CMK (cell line): ENCODE measurements at places on chromosomes 1 and 21.
A peak's percentile ranks its signal among the peaks of the same experiment; 100 is the strongest.

DNA sequence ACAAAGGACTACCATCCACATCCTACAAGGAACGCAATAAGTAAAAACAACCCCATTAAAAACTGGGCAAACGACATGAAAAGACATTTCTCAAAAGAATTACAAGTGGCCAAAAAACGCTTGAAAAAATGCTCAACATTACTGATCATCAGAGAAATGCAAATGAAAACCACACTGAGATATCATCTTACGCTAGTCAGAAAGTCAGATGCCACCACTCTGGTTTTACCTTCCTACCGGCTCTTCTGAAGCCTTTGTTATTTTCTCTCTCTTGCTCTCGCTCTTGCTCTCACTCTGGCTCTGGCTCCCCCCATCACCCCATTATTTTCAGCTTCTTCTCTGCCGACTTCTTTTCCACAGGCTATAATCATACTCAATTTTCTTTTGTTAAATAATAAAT is 38.8 kb downstream of the VPS45 start:
- no peak for DNase-seq

DNA sequence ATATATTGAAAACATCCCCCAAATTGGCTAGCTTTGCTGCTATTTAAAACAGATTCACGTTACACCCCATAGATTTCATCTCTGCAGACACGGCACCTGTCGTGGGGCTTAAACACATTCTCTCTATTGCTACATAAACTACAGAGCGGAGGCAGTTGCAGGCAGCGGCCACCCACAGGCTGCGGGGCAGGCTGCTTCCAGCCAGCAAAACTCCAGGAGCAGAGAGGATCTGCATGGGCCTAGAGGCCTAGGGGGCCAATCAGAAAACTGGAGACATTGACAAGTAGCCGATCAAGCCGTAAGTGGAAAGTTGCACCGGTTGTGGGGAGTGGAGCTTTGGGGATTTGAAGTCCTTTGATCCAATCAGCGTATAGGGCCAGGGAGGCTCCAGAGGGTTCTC is 129.0 kb upstream of the KLHDC7A start:
- DNase-seq, result no peak

DNA sequence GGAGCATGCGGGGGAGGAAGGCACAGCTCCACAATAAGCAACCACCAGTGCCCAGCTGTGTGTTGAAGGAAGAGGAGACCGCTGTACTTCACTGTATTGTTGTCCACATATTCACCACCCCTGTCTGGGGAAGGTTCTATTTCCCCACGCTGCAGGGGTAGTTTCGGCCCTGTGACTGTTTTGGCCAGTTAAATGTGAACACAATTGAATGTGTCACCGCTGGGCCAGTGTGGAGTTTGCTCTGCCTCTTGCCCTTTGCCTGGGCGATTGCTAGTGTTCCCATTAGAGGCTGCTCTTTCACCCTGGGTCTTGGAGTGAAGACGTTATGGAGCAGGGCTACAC is 32.6 kb downstream of the UBE4B start:
- no peak for DNase-seq

GRCh38 chr1:211920602-211921226 is 90.2 kb upstream of the LPGAT1 start:
- no peak for DNase-seq

- no peak for DNase-seq
Observed at GRCh38 chr1:172278478-172278877, 142.0 kb upstream of the C1orf105 start.

DNA sequence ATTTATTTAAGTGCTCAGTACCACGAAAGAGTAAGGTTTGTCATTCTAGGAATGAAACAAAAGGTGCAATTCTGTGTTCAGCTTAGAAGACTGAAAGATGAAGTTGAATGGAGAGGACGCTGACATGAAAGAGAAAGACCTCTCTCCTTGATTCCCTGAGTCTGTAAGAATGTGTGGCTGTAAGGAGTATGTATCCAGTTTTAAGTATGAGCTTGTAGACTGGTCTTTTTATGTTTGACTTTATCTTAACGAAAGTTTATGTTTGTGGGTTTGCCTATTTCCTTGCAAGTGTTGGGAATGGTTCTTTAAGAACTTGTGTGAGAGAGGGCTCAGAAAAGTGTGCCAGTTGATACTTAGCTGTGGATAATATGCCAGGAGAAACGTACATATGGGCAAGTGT is 1.4 kb downstream of the CHD1L start:
- DNase-seq, result no peak

- no peak for DNase-seq
Observed at GRCh38 chr1:58031416-58031815, 515.1 kb downstream of the OMA1 start.

GRCh38 chr1:222629921-222630535 is 12.1 kb downstream of the MIA3 start:
- DNase-seq, result no peak

GRCh38 chr1:36588972-36589371 is 106.3 kb upstream of the CSF3R start:
- DNase-seq, result no peak

- DNase-seq, result no peak
Observed at GRCh38 chr1:195789321-195789720, 818.9 kb downstream of the KCNT2 start.

DNA sequence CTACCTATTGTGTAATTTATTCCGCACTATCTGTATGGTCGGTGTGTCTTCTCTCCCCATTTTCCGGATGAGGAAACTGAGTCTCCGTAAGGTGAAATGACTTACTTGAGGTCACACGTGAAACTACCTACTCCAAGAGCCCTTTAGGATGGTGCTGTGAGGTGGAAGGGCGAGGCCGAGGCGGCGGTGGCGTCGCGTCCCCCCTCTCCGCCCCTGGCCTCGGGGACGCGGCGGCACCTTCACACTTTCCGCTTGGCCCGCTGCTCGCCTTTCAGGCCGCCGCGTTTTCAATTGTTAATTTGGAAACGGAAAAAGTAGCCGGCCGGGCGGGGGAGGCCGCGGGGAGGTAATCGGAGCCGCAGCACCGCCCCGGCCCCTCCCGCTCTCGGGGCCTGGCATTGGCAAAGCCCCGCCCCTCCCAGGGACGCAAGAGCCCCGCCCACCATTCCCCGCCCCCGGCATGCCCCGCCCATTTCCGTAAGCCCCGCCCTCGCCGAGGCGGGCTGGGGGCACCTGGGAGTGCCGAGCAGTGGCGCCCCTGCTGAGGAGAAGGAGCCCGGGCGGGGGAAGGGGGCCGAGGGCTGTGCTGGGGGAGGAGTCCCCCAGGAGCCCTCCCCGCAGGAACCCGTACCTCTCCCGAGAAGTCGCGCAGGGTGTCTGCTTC is 18.6 kb downstream of the KCNQ4 start:
- DNase-seq, result peak; percentile 78

DNA sequence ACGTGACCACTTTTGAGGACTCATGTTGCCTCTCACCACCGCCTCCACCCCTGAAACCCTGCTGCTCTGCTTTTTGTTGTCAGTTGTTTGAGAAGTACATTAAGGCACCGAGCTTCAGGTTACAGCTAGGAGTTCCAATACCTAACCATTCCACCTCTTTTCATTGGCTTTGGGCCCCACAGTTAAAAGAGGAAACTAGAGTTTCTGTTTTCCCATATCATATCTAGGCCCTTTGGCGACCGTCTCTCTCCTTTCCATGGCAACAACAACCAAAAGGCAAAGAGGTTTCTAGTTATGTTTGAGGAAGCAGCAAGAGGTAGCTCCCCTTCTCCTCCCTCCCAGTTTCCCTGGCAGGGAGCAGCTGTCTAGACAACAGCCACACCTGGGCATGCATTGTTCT is 5.9 kb downstream of the ANKRD35 start:
- no peak for DNase-seq

DNA sequence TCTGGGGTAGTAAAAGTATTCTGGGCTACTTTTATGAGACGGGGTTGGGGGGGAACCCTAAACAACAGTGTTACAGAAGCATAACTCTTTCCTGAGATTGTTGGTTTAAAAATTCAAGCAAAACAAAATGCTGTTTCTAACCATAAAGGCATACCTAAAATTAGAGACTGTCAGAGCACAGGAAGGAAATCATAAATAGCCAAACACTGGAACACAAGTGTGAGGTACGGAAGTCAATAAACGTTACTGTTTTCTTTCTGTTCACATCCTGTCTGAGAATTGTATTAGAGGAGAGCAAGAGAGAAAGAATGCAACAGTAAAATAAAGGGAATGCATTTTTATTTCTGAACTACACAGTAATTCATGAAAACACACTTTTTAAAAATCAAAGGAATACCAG is 42.8 kb upstream of the IL12RB2 start:
- no peak for DNase-seq

GRCh38 chr1:2235300-2235998 is 7.3 kb downstream of the SKI start:
- no peak for DNase-seq

DNA sequence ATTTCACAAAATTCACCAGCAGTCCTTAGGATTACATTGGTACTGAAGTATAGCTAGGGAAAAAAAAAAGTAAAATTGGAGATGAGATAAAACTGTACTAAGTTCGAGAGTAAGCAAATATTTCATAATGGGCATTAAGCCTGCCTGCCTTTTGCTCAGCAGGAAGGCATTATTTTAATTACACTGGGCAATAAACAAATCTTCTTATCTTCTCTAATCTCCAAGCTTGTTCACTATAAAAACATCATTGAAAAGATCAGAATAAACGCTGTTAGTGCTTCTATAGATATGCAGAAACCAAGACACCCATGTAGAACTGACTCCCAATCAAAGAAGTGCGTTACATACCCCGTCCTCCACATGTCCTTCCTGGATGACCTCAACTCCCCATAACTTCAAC is 174.2 kb upstream of the CHODL start:
- DNase-seq, result no peak

DNA sequence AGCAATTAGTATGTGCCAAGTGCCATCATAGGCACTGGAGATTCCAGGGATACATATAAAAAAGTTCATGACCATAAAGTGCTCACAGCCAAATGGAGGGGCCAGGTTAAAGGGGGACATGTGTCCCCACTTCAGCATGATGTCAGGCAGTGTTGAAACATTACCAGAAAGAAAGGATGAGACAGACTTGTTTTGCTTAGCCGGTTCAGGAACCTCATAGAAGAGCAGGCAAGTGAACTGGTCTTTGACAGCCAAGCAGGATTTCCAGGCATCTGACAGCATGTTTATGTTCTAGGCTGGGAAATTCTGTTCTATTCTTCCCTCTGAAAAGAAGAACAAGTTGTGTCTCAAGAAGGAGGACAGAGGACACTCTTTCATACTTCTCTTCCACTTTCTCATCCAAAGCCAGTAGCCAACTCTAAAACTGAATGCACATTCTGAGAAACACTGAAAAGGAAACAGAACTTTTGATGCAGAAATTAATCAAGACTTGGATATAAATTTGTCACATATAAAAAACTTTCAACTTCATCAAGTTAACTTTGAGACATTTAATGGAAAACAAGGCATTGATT is 39.7 kb downstream of the GLUL start:
- DNase-seq, result no peak

GRCh38 chr1:95069710-95070093 is 3.0 kb downstream of the ALG14 start:
- no peak for DNase-seq

GRCh38 chr1:207844371-207844770 is 66.6 kb downstream of the CD34 start:
- no peak for DNase-seq

DNA sequence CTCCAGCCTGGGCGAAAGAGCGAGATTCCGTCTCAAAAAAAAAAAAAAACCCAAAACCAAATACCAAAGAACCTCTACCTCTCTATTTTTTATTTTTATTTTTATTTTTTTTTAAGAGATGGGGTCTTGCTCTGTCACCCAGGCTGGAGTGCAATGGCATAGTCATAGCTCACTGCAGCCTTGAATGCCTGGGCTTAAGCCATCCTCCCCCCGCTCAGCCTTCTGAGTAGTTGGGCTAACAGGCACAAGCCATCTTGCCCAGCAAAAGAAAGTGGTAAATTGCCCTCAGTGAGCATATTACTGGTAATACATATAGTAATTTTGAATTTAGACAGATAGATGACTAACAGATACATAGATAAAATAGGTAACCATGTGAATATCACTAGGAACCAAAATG is 77.4 kb downstream of the ASH1L start:
- DNase-seq, result no peak

GRCh38 chr1:116375887-116376728 is 3.1 kb downstream of the ATP1A1 start:
- no peak for DNase-seq

- DNase-seq, result peak; percentile 62
Observed at GRCh38 chr21:34889320-34889675, 159.8 kb downstream of the RUNX1 start.

DNA sequence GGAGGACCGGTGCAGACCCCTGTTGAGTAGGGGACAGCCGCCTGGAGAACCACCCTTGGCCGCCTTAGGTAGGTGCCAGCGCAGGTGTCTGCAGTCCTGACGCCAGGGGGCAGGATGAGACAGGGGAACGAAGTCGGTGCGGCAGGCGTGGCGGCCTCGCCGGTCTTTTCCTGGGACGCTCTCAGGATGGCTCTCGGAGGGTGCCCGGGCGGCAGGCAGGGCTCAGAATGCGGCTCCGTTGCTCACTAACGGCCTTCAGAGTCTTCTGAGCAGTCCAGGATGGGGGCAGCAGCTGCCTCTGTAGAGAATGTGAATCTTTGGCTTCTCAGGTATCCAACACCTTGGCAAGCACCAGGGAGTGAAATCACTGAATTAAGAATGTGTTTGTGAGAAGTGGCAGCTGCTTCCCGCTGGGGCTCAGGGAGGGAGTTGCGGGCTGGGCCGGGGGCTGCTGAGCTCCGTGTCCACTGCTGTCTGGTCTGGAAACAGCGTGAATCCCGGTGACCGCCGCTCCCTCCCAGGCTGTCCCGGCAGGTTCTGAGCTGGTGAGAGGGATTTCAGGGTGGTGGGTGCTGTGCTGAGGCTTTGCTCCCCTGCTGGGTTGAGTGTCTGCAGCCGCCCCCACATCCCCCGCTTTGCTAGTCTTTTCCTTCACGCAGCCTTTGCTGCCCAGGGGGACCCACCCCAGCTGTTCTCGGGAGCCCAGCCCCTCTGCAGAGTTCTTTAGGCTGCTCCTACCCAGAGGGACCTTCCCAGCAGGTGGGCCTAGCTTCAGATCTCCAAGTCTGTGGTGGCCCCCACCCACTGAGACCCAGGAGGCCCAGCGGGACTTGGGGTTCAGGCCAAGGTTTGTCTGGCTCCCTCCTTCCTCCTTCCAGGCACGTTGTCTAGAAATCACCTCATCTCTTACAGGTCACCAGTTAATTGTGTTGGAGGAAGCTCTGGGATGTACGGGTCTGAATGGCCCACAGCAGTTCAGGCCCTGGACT is 11.1 kb upstream of the C1orf174 start:
- DNase-seq, result no peak

- no peak for DNase-seq
Observed at GRCh38 chr1:44924835-44925464, 61.4 kb downstream of the EIF2B3 start.

- no peak for DNase-seq
Observed at GRCh38 chr1:40734882-40735628, 43.6 kb downstream of the NFYC start.

- no peak for DNase-seq
Observed at GRCh38 chr1:10507111-10507879, 32.5 kb downstream of the PEX14 start.

- DNase-seq, result no peak
Observed at GRCh38 chr1:1132956-1133750, 17.3 kb upstream of the C1orf159 start.

- no peak for DNase-seq
Observed at GRCh38 chr1:172545396-172546004, 12.6 kb downstream of the SUCO start.
